ENCODE measurements at places on chromosomes 11 and 22. TPM values are rescaled to one million over a fixed set of nuclear protein-coding genes. Genes with fewer than 3 reads are reported as not detected.

GRCh38 chr11:77092382-77092781, 10.3 kb upstream of the OMP start:
- DNase-seq = peak; percentile 46

GRCh38 chr11:74055938-74056337, 47.1 kb upstream of the UCP3 start:
- DNase-seq = peak; percentile 65

GRCh38 chr11:61507962-61508861, at the start of gene LRRC10B:
TSS of gene LRRC10B (plus strand) at chr11:61508749. CDS start at chr11:61508999, 250 bp downstream.
- no peak for DNase-seq

DNA sequence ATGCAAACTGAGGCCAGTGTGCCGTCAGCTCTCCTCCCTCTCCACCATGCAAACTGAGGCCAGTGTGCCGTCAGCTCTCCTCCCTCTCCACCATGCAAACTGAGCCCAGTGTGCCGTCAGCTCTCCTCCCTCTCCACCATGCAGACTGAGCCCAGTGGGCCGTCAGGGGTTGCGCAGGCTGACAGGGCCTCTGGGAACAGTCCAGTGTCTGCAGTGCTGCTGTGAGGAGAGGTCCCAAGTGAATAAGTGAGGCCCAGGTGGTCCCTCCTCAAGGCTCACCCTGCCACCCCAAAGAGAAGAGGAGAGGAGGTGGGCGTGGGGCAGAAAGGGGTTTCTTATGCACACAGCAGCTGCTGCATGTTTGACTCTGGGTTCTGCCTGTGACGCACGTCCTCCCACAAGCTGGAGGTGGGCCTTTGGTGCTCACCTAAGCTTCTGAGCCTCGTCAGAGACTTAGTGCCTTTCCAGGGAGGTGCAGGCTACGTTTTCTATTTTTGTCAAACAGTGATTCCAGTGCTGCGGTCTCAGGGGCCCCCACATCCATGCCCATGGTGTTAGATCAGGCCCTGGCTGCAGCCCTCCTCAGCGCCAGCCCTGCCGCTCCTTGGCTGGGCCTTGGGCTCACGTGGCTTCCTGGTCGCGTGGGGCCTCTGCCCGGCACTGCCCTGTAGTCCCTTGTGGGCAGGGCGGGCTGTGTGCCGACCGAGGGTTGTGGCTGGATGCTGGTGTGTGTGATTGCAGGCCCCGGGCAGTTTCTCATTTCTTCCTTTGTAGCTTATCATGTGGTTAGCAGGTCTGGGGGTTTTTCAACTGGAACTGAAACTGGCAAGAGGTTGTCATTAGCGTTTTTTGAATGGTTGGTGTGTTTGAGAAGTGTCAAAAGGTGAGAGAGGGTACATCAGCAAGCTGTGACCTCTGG, 7.1 kb downstream of the TPCN2 start:
- DNase-seq = peak; percentile 87

GRCh38 chr22:20530368-20531153, 23.2 kb downstream of the MED15 start:
- peak; percentile 90 for DNase-seq

- DNase-seq = peak; percentile 98
These were observed 55.5 kb downstream of the DGCR2 start for GRCh38 chr22:19066531-19067271.

DNA sequence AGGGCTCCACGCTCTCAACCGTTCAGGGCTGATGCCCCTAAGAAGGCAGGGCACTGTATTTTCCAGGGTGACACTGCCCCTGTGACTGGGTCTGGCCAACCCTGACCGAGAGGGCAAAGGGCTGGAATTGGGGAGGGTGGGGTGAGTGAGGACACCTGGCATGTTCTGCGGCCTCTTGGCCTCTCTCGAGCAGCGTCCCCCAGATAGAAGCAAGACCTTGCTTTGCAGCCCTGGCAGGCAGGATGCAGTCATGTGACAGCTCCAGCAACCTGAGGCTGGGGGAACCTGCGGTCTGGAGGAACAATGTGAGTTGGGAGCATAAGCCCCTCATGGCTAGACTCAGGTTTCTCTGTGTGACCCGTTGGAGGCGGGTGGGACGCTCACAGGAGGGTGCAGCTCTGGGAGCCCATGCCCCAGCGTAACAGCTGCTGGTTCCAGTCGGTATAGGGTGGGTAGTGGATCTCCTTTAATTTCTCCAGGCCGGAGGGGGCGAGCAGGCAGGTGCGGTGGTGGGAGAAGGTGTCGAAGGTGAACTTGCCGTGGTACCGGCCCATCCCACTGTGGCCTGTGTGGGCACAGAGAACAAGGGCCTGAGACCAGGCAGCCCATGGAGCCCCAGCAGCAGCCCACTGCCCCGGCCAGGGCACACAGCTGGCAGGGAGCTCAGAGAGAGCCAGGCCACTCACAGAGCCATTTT, 11.4 kb downstream of the ALDH3B2 start:
- DNase-seq = peak; percentile 69

GRCh38 chr11:119134389-119134978, 13.1 kb downstream of the HINFP start:
- peak; percentile 69 for DNase-seq

- no peak for DNase-seq
These were observed 62.0 kb downstream of the FLRT1 start for GRCh38 chr11:64097468-64098317.

DNA sequence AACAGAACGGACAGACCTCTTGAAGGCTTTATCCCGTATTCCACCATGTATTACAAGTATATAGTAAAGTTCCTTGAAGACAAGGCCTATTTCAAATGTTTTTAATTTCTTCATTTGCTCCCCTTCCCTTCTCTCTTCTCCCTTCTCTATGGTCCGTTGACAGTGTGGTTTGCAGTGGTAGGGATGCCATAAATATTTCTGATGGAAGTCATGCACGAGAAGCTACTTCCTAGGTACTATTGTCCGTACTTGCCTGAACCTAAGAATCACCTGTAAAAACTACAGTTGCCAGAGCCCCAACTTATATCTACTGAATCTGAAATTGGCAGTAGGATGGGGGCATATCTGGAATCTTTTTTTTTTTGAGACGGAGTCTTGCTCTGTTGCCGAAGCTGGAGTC, 2.8 kb downstream of the PISD start:
- no peak for DNase-seq

DNA sequence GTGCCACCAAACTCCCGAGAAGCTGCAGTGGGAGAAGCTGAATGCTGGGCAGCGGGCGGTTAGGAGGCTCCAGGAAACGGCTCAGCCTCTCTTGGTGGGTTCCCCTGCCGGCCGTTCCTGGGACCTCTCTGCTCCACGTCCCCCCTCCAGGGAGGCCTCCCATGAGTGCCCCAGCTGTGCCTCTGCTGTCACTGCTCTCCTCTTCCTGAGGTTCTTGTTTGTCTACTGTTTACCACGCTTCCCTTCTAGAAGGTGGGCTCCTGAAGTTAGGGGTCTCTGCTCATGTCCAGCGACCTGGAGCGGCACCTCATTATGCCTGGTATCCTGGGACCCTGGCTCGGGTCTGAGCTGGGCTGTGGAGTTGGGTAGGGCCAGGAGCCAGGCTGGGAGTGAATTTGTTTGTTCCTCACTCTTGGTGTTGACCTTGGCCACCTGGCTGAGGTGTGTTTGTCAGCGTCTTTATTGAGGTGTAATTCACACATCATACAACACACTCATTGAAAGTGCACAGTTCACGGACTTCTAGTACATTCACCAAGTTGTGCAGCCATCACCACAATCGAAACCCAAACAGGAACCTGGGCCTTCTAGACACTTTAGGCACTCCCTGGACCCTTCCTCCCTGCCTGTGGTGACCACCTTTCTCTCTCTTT, 37.8 kb upstream of the GRAMD4 start:
- peak; percentile 56 for DNase-seq

TBX10 gene
- total RNA-seq = not detected

- peak; percentile 79 for DNase-seq
These were observed 12.6 kb upstream of the COX8A start for GRCh38 chr11:63961608-63962412.

DNHD1 gene
- total RNA-seq = 9.4 TPM
